ENCODE measurements at places on chromosomes 7 and 10. TPM values are rescaled to one million over a fixed set of nuclear protein-coding genes. Genes with fewer than 3 reads are reported as not detected.

DNA sequence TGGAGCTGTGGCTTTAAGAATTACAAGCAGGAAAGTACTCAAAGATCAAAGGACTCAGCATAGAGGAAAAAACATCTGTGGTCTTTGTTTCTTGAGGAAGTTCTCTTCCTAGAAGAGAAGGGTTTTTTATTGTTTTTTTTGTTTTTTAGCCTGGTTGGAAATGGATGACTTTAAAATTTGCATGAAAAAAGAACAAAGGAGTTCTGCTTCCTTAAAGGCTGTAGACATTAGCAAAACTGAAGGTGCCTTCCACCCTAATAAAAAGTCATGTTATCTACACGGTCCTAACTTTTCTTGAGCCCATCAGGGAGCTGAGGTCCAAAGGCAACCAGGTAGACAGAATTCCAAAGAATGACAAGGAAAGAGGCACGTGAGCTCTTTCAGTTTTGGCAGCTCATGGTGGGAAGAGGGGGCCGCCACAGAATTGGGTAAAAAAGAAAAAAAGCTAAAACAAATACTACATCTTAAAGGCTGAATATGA lies 356.6 kb downstream of the SH2D4B start:
- no peak for DNase-seq

- DNase-seq: no peak
Observed at GRCh38 chr7:155869784-155870076, 57.5 kb upstream of the SHH start.

GRCh38 chr10:122402548-122403131 lies 28.1 kb downstream of the PLEKHA1 start:
- DNase-seq: no peak

DNA sequence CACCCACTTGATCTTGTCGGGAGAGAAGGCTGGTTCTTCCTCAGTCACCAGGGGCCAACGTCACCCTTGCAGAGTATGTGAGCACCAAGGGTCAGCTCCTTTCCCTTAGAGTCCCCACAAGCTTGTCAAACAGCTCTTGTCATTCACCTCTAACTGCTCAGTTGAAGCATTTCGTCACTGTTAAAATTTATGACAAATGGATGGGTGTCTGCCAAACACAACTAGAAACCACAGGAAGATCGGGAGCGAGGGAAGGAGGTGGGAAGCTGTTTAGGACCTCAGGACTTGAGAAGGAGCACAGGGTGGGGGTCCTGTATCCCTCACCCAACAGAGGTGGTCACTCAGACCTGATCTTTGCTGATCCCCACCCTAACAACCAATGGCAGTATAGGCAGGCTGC lies 373.3 kb upstream of the IGFBP3 start:
- DNase-seq: no peak

DNA sequence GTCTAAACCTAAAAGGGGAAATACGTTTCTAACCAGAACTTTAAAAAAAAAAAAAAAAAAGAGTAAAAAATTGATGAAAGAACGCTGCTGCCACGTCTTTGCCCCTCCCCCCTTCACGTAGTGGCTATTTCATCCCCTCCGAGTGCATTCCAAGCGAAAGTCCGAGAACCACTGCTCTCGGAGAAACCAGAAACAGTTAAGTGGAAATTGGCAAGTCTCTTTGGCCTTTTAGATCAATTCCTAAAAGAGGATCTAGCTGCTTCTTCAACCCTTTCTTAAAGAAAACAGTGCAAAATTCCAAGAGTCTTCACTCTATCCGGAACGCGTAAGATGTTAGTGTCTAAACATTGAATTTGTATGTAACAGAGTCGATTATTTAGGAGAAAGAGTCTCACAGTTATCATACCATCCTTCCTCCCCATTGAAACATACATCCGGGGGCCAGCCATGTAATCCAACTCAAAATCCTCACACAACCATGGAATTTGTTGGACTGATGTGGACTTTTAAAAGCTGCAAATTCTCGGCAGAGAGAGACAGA lies 1.1 kb downstream of the P4HA1 start:
- peak; percentile 87 for DNase-seq

- DNase-seq: no peak
Observed at GRCh38 chr10:44965651-44966097, 6.1 kb downstream of the RASSF4 start.

- peak; percentile 95 for DNase-seq
Observed at GRCh38 chr7:46291050-46291438, 370.0 kb upstream of the IGFBP3 start.

DNA sequence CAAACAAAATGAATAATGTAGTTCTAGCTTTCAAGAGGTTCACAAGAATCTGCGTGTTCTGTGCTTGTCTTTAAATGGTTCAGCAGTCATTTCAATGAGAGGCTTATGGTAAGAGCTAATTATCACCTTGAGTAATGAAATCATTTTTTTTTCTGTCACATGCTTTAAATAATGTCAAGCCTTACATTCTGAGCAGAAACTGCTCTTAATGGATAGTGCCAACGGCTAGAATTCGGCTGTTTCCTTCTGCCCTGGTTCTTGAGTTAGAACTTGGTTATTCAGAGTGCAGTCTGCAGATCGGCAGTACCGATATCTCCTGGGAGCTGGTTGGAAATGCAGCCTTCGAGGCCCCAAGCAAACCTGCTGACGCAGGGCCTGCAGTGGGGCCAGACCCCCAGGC lies 316.2 kb downstream of the CAMK1D start:
- DNase-seq: no peak

GRCh38 chr10:78116361-78116760 lies 82.7 kb downstream of the RPS24 start:
- no peak for DNase-seq

DNA sequence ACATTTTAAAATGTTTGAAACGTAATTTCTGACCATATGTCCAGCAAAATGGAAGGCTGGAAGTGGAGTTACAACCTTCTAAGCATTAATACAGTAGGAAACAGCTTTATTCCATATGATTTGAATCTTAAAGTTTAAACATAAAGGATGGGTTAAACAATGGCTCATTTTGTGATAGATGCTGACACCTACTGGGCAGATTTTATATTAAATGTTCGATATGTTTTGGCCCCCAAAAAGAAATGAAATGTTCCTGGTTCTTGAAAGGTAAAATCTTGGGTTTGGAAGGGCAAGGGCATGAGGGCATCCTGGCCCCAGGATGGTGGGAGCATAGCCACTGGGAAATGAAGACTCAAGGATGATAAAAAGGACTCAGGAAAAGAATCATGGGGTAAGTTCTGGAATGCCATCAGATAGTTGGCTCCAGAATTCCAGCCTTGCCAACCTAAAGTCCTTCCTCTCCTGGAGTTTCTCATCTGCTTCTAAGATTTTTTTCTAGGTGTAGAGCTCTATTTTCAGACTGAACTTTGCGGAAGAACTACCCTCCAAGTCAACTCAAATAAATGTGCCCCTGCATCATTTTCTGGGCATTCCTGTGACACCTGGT lies 34.6 kb upstream of the SLC35G1 start:
- peak; percentile 28 for DNase-seq

DNA sequence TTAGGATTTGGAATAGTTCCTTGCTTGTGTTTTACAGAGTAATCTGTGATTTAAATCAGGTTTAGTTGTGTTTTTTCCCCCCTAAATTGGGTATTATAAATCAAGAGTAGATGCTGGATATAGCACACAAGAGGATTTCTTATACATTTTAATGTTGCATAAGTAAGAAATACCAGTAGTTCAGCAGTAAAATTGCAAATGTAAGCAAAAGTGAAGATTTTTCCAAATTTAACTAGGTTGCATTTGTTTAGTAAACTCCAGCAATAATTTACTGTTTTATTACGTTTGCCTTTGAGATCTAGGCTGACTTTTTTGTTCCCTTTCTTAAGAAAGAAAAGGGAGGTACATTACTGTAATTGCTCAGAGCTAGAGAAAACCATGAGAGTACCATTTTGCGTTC lies 207.3 kb downstream of the LRMDA start:
- DNase-seq: no peak

DNA sequence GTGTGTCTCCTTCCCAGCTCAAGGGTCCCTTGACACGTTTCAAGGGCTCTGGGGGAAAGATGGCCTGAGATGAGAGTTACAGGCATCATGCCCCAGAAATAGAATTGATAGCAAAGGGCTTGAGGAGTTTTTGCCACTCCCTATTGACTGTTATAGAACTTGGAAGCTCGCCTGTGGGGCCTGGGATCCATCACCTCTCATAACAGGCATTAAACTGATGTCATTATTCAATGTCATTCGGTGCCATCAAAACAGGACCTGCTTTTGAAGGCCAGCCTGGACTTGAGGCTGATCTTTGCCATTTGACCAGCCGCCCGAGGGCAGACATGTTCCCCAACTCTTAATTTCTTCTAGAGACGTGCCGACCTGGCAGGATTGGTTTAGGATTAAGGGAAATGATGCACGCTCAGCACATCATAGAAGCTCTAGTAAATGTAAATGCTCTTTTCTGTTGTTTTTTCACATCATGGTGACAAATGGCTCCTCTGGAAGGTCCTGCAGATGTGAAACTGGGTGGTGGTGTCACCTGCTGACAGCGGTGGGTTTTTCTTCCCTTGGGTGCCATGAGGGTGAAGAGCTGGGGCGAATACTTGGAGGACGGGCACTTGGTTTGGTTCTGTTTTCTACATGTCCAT lies 16.7 kb upstream of the KLF6 start:
- DNase-seq: no peak

DNA sequence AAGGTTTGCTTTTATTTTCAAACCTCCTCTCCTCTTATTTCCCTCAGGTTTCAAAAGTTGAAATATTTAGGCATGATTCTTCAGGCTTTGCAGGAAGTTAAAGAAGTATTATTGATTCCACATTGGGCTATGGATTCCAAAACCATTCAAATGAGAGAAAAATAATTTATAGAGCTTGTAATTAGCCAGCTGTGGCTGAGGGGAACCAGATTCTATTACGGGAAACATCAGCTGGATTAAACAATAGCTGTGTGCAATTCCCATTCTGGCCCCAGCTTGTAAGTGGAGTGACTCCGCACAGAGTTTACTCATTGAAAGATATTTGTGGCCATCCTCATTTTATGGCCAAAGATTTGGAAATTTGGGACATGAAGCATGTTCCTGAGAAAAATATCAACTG lies 77.0 kb upstream of the PHYHIPL start:
- DNase-seq: peak; percentile 64

DNA sequence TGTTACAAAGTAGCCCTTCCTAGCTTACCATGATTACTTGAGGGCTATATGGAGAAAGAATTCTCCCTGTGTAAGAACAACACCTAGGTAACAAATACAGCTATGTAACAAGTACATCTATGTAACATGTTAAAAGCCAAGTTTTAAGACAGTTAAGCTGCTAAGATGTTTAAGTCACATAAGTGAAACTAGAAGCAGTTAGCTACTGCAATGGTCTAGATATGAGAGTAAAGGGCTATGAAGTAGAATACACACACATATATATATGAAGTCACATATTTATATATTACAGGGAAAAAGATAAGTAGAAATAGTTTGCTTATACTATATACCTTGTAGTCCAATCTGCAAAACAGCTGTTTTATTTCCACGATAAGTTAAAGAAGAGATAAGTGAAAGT lies 14.4 kb downstream of the POT1 start:
- no peak for DNase-seq

GRCh38 chr10:28872587-28873165 lies 195.4 kb downstream of the BAMBI start:
- DNase-seq: no peak

GRCh38 chr10:89391907-89392756 lies at the start of gene IFIT1:
TSS of gene IFIT1 (plus strand) at chr10:89392623. CDS start at chr10:89392713, 90 bp downstream.
- peak; percentile 91 for DNase-seq

GRCh38 chr7:80794631-80795573 lies 123.9 kb downstream of the SEMA3C start:
- peak; percentile 43 for DNase-seq

WDFY4 gene
- total RNA-seq: not detected

CPXM2 gene
- 19.8 TPM for total RNA-seq

MYL10 gene
- not detected for total RNA-seq

CHCHD2 gene
- total RNA-seq: 392 TPM

SORBS1 gene
- total RNA-seq: 1.2 TPM

SPDYE1 gene
- total RNA-seq: not detected
